Progenitor cell of endocrine pancreas (in vitro differentiated cells): ENCODE measurements at places on chromosomes 3 and 15. TPM values are rescaled to one million over a fixed set of nuclear protein-coding genes. Genes with fewer than 3 reads are reported as not detected.

GOLGA8B gene
- 104 and 123 TPM in 2 replicates for total RNA-seq

NPRL2 gene
- total RNA-seq, result 25.7 and 31.6 TPM in 2 replicates

SH3GL3 gene
- total RNA-seq, result 1.1 and 1.2 TPM in 2 replicates

ZBED2 gene
- total RNA-seq, result not detected in 2 replicates

DNA sequence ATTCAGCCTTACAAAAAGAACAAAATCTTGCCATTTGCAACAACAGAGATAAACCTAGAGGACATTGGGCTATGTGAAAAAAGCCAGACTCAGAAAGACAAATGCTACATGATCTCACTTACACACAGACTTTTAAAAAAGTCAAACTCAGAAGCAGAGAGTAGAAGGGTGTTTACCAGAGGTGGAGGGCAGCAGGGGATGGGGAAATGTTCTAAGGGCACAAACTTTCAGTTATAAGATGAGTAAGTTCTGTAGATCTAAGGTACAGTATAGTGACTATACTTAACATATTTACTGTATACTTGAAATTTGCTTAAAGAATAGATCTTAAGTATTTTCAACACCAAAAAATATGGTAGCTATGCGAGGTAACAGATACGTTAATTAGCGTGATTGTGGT, 3.0 kb downstream of the MYEF2 start:
- DNase-seq, result no peak

- no peak for DNase-seq
Observed at GRCh38 chr3:183933160-183933559, 48.5 kb upstream of the PARL start.

DNA sequence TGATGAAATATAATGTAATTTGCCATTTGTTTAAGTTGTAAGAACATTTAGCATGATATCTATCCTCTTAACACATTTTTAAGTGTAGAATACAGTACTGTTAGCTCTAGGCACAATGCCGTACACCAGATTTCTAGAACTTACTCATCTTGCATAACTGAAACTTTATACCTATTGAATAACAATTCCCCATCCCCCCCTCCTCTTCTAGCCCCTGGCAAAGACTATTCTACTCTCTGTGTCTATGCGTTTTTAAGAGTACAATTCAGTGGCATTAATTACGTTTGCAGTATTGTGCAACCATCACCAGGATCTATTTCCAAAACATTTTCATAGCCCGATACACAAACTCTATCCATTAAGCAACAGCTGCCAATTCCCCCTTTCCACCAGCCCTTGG, 261.7 kb downstream of the PLOD2 start:
- DNase-seq, result no peak

DNA sequence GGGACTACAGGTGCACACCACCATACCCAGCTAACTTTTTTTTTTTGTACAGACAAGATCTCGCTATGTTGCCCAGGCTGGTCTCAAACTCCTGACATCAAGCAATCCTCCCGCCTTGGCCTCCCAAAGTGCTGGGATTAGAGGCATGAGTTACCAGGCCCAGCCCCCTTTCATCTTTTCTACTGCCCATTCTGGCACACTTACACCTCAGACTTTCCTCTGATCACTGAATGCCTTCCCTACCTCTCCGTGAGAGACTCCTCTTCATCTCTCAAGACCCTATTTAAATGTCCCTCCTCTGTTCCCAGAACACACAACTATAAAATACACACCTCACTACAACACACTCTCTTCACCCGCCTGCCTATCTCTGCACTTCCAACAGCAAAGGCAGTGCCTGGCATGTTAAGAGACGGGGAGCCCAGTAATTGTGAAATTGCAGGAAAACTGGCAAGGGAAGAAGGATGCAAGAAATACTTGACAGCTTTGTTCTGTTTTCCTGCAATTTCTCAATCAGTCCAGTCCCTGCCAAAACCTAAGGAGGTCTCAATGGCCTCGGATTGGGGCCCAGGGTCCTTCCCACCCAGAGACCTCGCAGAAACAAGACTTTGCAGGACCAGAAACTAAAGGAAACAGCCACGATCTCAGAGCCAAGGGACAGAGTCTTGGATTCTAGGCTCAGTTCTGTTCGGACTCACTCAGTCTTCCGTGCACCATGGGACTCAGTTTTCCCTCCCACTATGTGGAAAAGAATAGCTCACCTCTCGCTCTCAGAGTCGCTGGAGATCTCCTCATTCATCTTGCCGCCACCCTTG, 849 bp downstream of the RRP9 start:
- no peak for DNase-seq

- no peak for DNase-seq
Observed at GRCh38 chr3:187767266-187768012, 22.2 kb upstream of the BCL6 start.
